ENCODE measurements at places on chromosomes 12 and 14. TPM values are rescaled to one million over a fixed set of nuclear protein-coding genes. Genes with fewer than 3 reads are reported as not detected.
A peak's percentile ranks its signal among the peaks of the same experiment; 100 is the strongest.

GRCh38 chr12:11981121-11981733, 89.5 kb upstream of the BCL2L14 start:
- no peak for DNase-seq
- no peak overlapping the region for H3K4me3 ChIP-seq
- H3K27ac ChIP-seq = no peak overlapping the region
- no peaks in the 10 kb centered on the region for H3K4me1 ChIP-seq

DNA sequence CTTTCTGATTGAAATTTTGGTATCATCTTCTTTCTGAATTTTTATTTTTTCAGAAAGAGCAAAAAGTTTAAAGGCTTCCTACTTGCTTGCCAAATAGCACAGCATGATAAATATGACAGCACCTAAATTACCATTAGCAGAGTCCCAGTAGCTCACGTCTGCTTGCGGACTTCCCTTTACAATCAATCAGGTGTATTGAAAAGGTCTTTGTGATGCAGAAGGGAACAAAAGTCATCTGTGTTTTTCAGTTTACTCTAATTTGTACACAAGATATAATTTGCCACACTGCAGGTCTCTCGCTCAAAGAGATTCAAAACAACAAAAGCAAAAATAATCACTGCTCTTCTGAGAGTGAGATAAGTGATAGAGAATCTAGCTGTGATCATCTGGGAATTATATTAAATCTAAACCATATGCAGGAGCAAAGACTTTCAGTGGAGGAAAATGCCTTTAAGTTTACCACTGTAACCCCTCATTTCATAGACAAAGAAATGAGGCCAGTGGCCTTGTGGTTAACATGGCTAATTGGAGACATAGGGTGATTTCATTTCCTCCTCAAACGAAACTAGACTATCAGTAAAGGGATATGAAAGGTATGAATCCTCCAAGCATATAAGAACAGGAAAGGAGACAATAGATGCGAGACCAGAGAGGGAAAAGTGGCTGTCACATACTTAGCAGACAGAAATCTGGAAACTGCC, 240.8 kb upstream of the TMPO start:
- H3K4me1 ChIP-seq = no peaks in the 10 kb centered on the region
- no peak for DNase-seq
- no peak overlapping the region for H3K4me3 ChIP-seq
- no peaks in the 10 kb centered on the region for H3K27me3 ChIP-seq
- no peaks in the 10 kb centered on the region for H3K36me3 ChIP-seq

- peak overlapping the region; percentile 71 for H3K4me3 ChIP-seq
- peak; percentile 84 for DNase-seq
- peak overlapping the region; percentile 99 for H3K27ac ChIP-seq
Measured at GRCh38 chr14:24430143-24430681, 458 bp downstream of the KHNYN start.

RD3L gene
- total RNA-seq = not detected

TMPRSS12 gene
- not detected for total RNA-seq

TAC3 gene
- total RNA-seq = not detected

Measured in ovary (tissue), 10 donors.